AG20443 (cell line): ENCODE measurements at places on chromosomes 16 and 17.
A peak's percentile ranks its signal among the peaks of the same experiment; 100 is the strongest.

DNA sequence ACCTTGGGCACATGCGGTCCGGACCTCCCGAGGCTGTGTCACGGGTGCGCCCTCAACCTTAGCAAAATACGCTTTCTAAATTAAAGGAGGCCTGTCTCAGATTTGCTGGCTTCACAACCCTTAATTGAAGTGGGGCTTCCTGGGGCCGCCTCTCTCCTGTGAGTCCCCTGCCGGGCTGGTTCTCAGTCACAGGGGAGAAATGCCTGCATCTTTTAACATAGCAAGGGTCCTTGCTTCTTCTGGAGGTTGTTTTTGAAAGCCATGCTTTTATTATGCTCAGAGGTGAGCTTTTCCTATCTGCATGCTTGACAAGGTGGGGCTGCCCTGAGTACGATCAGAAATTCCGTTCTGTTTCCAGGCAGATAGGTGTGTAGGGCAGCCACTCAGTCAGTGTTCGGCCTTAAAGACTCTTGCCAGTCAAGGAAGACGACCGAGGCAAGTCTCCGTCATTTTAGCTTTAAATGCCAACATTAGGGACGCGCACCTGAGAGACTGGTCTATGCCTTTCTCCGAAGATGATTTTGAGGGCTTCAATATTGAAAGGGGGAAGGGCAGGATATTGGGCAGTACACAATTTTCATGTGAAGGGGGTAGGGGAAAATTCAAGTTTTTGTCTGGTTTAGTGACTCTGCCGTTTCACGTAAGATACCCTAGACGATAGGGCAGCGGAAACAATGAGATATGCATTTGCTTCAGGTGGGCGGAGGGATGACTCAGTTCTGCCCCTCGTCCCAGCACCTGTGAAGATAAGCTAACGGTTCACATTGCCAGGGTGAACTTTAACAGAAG, 5.5 kb upstream of the SLC7A5 start:
- DNase-seq: no peak

DNA sequence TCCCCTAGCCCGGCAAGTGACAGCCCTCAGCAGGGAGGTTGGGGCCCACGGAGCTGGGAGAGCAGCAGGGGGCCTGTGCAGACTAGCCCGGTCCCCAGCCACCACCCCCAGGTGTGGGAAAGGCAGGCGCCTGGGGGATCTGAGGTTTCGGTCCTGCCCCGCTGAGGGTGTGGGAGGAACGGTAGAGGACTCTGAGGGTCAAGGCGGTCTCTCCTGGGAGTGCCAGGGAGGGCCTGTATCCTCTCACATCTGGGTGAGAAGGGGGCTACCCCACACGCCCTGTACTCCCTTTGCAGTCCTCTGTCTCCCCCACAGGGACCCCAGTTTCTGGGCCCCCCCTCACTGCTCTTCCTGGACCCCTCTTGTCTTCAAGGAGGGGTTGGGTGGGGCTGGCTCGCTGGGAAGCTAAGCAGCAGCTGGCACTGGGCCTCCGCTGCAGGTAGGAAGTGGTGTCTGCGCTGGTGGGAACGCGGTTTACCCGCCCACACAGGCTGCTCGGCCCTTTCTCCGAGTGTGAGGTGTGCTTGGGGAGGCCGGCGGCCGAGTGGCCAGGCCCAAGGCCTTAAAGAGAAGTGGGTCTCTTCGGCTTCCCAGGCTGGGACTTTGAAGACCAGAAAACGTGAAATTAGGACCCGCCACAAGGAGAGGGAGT, 15.4 kb downstream of the CD7 start:
- no peak for DNase-seq

GRCh38 chr17:47225436-47225858, 16.3 kb downstream of the MYL4 start:
- DNase-seq: peak; percentile 77

- peak; percentile 76 for DNase-seq
Observed at GRCh38 chr17:77098884-77099545, 41.8 kb upstream of the SEC14L1 start.

DNA sequence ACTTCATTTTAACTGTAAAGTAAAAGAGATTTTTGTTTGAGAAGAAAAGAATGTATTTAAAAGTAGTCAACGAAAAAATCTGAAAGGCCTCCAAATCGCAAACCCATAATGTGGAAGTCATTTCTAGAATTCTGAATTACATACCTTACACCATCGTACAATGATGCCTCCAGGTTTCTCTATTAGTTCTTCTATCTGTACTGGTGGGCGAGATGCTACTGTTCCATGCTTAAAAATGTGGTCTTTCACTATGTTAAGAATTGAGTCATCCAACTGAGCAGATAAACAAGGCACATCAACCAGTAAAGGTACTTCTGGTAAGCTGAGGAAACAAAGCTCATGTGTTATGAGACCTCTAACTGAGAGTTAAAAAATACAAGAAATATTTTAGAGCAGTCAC, 28.5 kb downstream of the CRLF3 start:
- DNase-seq: no peak

GRCh38 chr16:4273858-4274311, 1.1 kb upstream of the TFAP4 start:
- DNase-seq: peak; percentile 38

GRCh38 chr16:71426880-71427615, 14.8 kb downstream of the TLE7 start:
- DNase-seq: no peak

DNA sequence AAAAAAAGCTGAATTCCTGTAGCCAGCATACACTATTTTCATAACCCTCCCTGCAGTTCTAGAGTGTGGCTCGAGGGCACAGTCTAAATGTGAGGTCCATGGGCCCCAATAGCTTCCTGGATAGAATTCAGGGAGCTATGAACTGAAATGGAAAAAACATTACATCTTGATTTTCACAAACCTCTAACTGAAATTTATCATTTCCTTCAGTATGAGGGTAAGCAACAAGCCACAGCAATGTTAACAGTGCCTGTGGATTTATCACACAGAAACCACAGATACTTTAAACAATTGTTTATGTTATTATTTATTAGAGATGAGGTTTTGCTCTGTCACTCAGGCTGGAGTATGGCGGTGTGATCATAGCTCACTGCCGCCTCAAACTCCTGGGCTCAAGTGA, 18.2 kb downstream of the TMEM92 start:
- no peak for DNase-seq
